Fibroblast of the aortic adventitia (primary cell): ENCODE measurements at places on chromosomes 5 and 9.

DNA sequence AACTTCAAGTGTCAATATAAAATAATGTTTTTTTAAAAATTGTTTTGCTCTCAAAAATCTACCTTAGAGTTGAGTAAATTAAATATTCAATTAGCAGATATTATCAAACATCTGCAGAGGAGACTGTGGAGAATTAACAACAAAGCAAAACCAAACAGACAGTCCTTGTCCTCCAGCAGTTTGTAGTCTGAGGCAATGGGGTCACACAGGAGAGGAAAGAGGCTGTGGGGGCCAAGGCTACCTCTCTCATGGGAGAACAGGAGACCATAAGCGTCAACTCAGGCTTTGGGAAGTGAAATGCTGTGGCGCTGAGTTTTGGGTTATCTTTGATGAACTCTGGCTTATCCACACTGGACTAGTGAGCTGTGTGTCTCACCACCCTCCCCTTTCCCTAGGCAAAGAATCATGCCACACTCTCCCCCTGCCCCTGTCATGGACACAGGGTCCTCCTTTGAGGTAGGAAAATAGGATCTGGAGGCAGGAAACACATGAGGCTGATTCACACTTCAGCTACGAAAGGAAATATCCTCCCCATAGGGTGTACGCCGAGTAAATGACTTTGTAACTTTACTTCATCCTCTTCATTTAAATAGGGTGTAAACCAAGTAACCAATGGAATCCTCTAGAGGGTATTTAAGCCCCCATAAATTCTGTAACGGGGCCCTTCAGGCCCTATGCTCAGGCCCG lies 152.7 kb downstream of the FSTL4 start:
- no peak for DNase-seq

DNA sequence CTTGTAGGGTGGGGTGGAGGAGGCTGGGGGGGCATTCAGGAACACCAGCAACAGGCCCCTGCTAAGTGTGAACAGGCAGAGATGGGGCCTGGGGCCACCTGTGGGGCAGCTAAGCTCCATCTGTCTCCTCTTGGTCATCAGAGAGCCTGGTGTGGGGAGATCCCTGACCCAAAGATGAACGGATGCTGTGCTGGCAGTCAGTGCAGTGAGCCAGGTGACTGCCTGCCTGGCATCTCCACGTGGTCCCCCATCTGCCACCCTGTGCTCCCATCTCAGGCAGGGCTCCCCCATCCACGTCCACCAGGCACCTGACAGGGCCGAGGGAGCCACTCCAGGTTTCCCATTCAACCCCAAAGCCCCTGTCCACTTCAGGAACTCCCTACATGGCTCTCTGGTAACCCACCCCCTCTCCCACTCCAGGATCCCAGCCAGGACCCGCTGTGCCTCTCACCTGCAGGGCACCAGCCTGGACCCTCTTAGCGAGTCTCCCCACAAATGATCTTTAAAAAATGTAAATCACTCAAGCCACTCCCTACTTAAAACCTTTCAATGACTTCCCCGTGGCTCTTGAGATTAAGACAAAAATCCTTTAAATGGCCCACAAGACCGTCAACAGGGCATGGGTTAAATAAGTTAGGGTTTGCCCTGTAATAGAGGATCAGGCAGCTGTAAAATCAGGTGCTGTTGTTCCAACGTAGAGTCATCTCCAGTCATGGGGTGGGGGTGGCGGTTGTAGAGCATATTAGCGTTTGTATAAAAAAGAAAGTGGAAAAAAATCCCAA lies 60.8 kb downstream of the LMX1B start:
- DNase-seq, result no peak

DNA sequence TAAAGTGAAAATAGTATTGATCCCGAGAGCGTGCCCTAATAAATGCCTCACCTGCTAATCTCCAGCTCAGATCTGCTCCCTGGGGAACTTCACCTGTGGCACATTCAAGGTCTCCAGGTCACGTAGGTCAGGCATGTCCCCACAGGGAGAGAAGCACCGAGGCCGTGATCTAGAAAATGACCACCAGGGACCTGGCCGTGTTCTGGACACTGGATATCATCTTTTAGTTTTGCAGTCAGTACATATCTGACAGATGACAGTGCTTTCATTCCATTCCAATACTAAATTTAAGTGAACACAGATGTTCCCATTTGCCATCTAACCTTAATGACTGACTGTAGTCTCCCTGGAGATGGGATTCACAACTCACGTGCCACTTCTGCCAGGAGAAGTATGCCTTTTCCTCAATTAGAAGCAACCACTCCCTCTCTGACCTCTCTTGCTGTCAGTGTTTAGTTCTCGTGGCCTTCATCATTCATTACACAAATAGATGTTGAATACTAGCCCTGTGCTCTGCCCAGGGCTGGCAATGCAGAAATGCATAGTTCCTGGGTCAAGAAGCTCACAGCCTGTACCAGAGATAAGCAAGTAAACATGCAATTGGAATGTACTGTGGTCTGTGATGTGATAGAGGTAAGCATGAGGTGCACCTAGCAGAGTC lies 276.5 kb downstream of the NTRK2 start:
- no peak for DNase-seq

DNA sequence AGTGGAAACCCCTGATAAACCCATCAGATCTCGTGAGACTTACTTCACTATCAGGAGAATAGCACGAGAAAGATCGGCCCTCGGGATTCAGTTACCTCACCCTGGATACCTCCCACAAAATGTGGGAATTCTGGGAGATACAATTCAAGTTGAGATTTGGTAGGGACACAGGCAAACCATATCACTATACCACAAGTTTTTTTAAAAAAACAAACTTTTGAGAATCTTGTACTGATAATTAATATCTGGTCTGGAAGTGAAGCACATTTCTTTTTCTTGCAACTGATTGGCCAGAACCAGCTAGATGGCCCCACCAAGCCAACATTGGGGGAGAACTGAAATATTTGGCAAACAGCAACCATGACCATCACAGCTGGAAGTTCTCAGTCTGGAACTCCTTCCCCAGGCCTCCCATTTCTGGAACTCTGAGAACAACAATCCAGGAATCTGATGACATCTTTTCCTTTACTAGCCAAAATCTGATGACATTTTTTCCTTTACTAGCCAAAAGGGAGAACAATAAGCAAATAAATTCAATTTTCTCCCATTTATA lies 51.8 kb upstream of the CDKN2B start:
- peak; percentile 97 for DNase-seq

- DNase-seq, result no peak
These were observed 11.1 kb upstream of the CEP72 start for GRCh38 chr5:600886-601541.

DNA sequence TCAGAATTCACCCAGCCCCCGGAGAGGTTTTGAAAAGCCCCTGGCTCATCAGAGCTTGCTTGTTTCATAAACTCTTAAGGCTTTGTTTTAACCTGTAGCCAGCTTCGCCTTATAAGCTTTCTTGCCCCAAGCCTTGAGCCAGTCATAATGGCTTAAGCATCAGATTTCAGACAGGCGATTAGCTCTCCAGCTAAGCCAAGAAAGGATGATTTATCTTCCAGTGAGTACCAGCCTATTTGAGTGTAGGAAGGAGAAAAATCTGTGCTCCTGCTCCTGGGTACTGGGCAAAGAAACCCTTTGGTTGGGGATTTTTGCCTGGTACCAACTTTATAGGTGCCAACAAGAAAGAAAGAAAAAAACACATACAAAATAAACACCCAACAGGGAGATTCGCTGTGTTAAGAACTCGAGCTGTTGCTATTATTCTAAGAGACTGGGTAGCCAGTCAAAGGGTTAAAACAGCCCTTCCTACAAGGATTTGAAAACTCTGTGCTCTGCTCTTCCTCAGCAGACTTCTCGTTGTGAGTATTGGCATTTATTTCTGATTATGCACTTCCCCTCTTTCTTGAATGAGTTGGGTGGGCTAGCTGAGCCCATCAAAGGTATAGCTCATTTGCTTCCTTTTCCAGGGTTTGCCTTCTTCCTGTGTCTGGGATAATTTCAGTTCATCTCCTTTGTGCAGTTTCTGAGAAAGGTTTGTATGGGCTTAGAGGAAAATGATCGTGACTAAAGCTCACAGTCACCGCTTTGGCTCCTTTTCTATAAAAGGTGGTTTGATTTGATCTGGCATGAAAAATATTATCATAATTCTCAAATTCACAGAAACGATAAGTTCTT lies 157.2 kb upstream of the DMRT1 start:
- peak; percentile 82 for DNase-seq

DNA sequence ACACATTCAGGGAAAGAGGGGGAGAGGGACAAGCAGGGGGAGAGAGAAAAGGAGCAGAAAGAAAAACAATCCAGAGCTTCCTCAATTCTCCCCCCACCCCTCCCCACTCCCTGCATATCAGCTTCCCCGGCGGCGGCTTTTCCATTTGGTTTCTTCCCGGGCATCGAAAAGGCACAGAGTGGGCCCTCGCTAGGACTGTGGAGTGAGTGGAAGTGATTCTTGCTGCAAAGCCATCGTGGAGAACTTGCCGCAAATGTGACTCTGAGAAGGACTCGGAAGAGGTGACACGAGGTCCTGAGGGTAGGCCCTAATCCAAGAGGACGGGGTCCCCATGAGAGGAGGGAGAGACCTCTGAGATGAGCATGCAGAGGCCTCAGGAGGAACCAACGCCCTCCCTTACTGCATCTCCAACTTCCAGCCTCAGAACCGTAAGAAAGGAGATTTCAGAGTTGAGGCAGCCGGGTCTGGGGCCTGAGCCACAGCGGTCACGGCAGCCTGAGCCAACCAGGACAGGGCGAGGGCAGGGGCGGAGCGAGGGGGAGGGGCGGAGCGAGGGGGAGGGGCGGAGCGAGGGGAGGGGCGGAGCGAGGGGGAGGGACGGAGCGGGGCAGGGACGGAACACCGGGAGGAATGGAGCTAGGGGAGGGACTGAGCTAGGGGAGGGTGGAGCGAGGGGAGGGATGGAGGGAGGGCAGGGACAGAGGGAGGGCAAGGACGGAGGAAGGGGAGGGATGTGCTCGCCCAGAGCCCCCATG lies 21.2 kb upstream of the SARDH start:
- DNase-seq, result peak; percentile 42

DNA sequence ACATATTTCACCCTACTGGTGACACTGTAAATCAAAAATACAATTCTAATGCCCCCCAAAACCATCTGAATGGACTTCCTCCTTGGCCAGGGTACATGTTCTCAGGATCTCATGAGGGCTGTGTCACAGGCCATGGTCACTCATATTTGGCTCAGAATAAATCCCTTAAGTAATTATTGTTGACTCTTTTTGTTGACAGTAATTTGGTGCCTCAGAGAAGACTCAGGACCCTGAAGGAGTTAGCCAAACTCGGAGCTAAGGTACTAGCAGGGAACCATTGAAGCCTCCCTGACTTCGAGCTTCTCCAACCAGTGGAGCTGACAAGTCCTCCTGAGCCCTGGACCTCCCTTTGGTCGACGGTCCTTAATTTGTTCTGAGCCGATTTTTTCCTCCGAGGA lies 51.2 kb upstream of the SNAPC3 start:
- DNase-seq, result no peak

GRCh38 chr9:89410022-89410421 lies 87.9 kb downstream of the SEMA4D start:
- DNase-seq, result no peak

- DNase-seq, result no peak
These were observed 174.7 kb upstream of the PTGER4 start for GRCh38 chr5:40505031-40505430.

DNA sequence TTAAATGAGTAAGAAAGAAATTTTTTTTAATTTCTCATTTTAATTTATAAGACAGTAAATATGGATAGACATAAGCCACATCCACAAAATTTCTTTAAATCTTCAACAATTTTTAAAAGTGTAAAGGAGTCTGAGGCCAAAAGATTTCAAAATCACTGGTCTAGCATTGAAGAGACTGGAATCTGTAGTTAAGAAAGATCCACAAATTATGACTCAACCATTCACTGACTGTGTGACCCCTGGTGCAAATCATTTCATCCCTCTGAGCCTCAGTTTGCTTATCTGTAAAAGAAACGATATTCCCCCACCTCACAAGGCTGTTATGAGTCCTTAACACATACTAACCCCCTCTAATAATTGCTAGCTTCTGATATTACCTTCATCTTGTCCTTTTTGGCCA lies 98.5 kb downstream of the EBF1 start:
- peak; percentile 72 for DNase-seq

DNA sequence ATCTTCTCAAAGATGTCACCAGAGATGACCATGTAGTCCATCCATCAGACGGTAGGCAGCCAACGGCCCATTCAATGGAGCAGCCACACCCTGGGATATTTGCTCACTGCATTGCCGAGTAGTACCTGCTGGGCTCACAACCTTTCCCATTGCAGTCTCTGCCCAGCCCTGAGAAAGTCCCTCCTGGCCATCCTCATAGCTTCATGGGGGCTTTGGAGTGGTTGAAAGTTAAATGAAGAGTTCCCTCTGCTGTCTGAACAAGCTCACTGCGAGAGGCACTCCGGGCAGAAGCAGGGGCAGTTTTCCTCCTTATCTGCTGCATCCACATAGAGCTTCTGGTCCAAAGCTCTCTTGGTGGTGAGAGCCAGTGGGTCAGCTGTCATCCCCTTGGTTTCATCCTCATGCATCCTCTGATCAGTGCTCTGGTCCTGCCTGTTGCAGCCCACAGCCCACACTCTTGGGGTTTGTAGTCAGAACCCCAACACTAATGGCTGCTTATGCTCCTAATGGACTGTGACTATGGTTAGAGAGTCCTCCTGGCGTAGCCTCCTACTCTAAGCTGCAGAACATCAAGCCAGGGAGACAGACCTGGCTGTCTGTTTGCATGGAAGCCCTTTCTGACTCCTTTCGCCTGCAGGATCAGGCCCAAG lies 23.3 kb downstream of the TNFSF8 start:
- peak; percentile 61 for DNase-seq

- peak; percentile 71 for DNase-seq
These were observed 39.4 kb downstream of the MRPS27 start for GRCh38 chr5:72280581-72281069.

GRCh38 chr5:39104221-39104620 lies 30.0 kb upstream of the RICTOR start:
- no peak for DNase-seq

DNA sequence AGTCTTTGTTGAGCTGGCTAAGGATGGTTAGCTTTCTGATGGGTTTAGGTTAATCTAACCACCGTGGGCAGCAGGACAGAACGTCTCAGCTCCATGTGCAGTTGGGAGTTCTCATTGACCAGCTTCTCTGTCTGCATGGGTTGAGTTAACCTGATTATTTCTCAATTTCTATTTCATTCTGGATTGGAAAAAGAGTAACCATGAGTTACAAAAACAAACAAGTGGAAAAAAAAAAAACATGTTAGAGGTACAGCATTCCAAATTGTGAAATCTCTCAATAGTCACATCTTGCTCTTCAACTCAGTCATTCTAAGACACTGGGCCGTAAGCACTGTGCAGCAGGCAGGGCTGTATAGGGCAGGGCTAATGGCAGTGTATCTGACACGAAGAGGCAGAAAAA lies 343.7 kb upstream of the KLF4 start:
- peak; percentile 9 for DNase-seq

GRCh38 chr9:78972303-78972999 lies 599.3 kb upstream of the TLE4 start:
- DNase-seq, result no peak
